ENCODE measurements at places on chromosomes 5 and 9. TPM values are rescaled to one million over a fixed set of nuclear protein-coding genes. Genes with fewer than 3 reads are reported as not detected.

The CTSL gene
- 362 TPM for total RNA-seq

DNA sequence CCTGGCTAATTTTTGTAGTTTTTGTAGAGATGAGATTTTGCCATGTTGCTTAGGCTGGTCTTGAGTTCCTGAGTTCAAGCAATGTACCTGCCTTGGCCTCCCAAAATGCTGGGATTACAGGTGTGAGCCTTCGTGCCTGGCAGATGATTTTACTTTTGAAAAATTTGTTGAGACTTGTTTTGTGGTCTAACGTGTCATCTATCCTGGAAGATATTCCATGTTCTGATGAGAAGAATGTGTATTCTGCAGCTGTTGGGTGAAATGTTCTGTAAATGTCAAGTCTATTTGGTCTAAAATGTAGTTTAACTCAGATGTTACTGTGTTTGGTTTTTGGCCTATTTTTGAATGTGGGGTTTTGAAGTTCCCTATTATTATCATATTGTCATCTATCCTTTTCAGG, 145.6 kb downstream of the XRCC4 start:
- DNase-seq: no peak

The FLT4 gene
- total RNA-seq: 156 TPM

DNA sequence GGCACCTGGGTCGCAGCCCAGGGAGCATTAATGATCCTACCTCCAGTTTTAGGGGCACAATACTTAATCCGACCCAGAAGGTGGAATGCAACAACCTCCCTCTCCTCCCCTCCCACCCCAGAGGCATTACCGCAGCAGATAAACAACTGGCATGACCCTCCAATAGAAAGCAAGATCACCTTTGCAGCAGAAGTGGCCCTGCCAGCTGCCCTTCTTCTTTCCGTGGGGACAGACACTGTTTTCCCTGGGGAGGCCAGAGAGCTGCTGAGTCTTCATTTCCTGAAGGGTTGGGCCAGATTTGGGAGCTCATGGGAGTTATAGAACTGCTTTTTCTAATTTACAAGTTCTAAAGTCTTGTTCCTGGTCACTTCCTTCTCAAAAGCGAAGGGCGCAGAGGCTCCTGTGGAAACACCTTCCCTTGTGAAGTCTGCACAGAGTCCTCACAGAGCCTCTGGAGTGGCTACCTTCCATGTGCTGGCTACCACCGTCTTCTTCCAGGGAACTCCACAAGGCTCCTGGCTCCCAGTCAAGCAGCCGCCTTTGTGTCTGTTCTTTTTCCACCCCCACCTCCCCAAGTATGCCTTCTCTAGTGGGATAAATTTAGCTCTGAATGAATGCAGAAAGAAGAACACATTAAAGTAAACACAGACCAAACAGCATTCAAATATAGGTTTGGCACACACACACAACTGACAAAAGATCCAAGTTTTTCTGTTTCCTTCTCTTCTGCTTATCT, 8.0 kb upstream of the PALM2AKAP2 start:
- no peak for DNase-seq

The CACFD1 gene
- total RNA-seq: 9.2 TPM

- no peak for DNase-seq
Observed at GRCh38 chr5:96637196-96637595, 25.0 kb upstream of the CAST start.
